Left cardiac atrium (tissue), 4 donors: ENCODE measurements at places on chromosomes 2 and 18.

GRCh38 chr2:96753661-96754282 is 6.9 kb upstream of the CNNM4 start:
- no peak for DNase-seq

DNA sequence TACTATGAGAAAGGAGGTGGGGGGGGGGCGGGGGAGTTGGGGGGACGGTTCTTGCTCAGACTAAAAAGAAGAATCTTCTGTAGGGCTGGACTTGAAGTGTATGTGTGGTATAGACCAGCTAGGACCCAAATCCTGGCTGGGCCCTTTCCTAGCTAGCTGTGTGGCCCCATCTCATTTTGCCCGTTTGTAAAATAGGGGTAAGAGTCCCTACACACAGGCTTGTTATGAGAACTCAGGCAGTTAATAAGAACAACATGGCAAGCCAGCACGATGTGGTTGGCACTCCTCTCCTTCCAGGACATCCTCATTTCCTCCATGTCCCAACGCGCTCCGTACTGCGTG is 1.1 kb downstream of the EVA1A start:
- DNase-seq, result no peak

- DNase-seq, result no peak
These were observed 2012.5 kb upstream of the LRRTM1 start for GRCh38 chr2:82317012-82317411.

DNA sequence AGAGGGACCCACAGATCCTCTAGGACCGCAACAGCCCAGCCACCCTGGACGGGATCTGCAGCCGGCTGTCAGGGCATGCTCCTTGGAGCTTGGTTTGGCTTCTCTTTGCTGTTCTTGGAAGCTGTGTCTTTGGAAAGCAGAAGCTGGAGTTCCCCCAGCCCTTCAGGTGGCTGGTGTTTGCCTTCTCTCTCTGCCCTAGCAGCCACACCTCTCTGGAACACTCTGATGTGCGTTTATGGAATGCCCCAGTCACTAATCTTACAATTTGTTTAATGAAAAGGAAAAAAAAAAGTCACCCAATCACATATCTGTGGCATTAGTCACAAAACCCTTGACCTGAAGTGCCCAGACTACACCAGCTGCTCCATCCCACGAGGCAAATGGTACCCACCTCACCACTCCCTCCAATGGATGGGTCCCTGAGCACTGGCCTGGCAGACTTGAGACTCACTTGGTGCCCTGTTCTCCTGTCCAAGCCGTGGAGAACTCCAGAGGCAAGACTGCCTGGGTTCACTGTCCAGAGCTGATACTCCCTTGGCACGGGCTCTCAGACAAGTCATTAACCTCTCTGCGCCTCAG is 70.2 kb upstream of the DAPL1 start:
- no peak for DNase-seq

DNA sequence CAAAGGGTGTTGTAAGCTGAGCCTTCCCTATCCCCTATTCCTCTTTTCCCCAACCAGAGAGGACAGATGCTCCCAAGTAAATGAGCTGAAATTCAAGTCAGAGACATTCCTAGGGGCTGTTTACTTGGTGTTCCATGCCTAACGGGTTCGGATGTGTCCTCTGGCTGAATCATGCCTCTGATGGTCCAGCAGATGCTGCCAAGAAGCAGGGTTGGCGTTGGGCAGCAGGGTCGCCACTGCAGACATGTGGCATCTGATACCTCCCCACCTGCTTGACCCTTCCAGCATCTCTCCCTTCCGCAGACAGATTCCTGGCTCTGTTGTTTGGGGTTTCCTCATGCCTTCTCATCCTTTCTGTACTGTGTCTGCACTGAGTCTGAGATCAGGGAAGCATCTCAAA is 108.3 kb downstream of the HNRNPLL start:
- no peak for DNase-seq

GRCh38 chr2:126902859-126903258 is 4.2 kb downstream of the TEX51 start:
- DNase-seq, result no peak

DNA sequence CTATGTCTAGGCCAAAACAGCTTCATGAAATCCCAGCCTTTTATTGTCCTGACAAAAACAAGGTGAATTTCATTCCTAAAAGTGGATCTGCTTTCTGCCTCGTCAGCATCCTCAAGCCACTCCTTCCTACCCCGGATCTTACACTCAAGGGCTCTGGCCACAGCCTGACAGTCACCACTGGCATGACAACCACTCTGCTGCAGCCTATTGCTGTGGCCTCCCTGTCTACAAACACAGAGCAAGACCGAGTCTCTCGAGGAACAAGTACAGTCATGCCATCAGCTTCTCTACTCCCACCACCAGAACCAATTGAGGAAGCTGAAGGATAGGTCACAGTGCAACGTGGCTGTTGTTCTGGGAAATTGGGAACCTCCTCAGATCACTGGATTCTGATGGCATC is 106.1 kb downstream of the ICA1L start:
- DNase-seq, result no peak

DNA sequence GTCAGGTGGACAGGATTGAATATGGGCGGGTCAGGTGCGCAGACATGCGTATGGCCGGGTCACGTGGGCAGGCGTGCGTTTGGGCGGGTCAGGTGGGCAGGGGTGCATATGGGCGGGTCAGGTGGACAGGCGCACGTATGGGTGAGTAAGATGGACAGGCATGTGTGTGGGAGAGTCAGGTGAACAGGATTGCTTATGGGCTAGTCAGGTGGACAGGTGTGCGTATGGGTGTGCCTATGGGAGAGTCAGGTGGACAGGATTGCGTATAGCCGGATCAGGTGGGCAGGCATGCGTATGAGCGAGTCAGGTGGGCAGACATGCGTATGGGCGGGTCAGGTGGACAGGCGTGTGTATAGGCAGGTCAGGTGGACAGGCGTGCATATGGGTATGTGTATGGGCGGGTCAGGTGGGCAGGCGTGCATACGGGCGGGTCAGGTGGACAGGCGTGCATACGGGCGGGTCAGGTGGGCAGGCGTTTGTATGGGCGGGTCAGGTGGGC is 30.3 kb upstream of the KLF11 start:
- no peak for DNase-seq
